ENCODE measurements at places on chromosomes 12 and 14.

DNA sequence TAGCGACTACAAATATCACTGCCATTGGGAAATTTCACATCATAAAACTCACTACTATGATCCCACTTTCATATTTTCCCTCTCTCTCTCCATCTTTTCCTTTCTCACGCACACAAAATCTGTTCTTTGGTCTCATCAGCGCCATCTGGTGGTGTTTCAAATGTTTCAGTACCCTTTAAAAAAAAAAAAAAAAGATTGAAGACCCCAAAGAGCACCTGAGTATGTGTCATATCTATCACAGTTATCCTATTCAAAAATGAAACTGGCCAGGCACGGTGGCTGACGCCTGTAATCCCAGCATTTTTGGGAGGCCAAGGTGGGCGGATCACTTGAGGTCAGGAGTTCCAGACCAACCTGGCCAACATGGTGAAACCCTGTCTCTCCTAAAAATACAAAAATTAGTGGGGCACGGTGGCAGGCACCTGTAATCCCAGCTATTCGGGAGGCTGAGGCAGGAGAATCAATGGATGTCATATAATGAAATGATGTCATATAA is 72.4 kb downstream of the TTC9 start:
- DNase-seq = peak; percentile 40

- DNase-seq = peak; percentile 6
These were observed 5.5 kb downstream of the TMEM52B start for GRCh38 chr12:10184261-10184843.

DNA sequence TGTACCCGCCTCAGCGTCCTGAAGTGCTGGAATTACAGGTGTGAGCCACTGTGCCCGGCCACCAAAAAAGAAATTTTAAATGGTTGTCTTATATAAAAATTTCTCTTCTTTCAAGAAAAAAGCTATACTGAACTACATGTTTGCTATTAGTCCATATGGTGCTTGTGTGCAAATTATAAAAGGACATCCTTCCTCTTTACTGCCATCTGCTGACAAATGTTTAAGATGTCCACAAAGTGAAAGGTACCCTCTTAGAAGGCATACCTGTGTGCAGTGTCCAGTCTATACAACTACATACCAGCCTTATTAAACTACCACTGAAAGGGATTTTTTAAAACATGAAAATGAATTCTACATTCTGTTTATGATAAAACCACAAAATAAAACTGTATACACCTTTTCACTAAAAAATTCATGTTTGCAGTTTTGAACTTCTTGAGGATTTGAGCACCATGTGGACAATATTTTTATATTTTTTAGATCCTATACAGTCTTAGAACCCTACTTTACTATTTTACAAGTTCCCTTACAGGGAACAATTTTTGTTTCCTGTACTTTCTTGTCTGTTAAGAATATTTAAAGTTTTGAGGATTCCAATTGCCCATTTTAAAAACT is 32.8 kb upstream of the TOMM20L start:
- peak; percentile 43 for DNase-seq

DNA sequence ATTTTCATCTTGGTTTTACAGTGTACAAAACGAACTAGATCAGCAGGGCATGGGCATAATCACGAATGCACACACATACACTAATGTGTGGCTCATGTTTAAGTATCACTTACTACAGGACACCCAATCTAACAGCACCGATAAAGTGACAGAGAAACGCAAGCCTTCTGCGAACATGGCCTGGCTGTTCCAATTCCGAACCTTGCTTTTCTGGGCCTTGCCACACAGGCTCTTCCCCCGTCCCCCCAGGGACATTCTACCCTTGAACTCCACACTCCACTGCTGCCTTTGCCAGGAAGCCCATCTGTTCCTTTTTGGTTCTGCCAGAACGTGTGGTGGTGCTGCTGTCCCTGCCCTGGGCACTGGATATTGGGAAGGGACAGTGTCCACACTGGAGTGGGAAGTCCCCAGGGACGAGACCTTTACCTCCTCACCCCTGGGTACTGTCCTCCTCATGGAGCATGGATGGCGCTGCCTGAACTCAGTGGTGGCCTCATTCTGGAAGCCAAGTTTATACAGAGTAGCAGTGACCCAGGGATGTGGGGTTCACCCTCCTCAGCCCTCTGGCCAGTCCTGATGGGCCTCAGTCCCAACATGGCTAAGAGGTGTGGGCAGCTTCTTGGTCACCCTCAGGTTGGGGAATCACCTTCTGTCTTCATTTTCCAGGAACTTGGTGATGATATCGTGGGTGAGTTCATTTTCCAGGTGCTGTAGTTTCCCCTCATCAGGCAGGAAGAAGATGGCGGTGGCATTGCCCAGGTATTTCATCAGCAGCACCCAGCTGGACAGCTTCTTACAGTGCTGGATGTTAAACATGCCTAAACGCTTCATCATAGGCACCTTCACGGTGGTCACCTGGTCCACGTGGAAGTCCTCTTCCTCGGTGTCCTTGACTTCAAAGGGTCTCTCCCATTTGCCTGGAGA is 7.9 kb downstream of the SERPINA1 start:
- no peak for DNase-seq

- DNase-seq = no peak
These were observed 242.7 kb upstream of the E2F7 start for GRCh38 chr12:77308056-77308455.

DNA sequence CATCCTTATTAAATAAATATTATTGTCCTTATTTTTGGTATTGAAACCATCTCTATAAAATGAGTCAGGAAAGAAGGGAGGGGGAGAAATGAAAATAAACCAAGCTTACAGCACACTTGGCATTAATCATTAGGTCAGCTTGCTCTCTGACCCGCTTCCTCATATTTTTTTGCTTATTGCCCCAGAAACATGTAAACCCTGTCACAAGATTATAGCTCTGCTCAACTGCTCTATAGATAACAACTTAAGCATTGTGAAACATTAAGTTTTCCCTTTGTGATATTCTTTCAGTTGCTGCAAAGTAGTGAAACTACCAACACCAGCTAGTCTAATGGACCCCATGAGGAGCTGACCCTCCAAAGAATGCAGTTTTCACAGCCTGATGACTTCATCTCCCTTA is 819.5 kb downstream of the SLC16A7 start:
- no peak for DNase-seq

- DNase-seq = no peak
These were observed 2.4 kb upstream of the RARG start for GRCh38 chr12:53234271-53234914.

- no peak for DNase-seq
These were observed 142.0 kb downstream of the DUSP6 start for GRCh38 chr12:89210277-89210676.

GRCh38 chr12:113131556-113131955 is 4.0 kb downstream of the RASAL1 start:
- DNase-seq = no peak

DNA sequence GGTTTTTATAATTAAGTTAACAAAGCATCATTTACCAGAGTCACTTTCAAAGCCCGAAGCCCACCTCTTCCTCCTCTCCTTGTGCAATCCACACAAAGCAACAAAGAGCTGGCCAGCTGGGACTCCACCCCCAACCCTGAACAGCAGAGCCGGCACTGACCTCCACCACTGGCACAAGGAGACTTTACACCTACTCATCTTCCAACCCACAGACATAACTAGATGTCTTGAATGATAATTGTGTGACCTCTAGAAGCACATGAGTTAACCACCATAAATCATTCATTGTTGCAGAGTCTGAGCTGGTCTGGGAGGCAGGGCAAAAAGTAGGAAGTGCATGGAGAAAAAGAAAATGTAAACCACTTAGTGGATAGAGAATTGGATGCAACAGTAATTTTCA is 72.2 kb downstream of the ST8SIA1 start:
- DNase-seq = no peak

DNA sequence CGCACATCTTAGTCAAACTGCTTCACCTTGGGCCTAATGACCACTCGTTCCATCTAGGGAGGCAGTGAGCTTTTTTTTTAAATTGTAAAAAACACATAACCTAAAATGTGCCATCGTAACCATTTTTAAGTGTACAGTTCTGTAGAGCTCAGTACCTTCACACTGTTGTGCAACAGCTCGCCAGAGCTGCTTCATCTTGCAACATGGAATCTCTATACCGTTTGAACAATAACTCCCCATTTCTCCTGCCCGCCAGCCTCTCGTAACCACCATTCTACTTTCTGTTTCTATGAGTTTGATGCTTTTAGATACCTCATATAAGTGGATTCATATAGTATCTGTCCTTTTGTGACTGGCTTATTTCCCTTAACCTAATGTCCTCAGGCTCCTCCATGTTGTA is 196.2 kb downstream of the CHST11 start:
- DNase-seq = no peak

DNA sequence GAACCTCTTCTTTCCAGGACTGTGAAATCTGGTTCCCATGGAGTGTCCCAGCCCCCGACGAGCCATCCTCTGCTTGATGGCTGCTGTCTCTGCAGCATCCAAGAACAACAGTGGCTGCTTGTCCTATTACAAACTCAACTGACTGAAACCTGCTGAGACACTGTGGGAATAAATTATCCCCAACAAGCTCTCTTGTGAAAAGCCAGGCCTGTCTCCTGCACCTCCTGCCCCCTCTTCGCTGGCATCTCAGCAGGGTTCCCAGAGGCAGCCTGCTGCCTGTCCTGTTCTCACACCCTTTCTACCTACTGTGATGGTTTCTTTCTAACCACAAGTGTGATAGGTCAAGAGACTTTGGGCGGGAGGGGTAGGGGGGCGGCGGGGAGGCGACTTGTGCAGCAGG is 180.2 kb downstream of the TSPAN9 start:
- no peak for DNase-seq

DNA sequence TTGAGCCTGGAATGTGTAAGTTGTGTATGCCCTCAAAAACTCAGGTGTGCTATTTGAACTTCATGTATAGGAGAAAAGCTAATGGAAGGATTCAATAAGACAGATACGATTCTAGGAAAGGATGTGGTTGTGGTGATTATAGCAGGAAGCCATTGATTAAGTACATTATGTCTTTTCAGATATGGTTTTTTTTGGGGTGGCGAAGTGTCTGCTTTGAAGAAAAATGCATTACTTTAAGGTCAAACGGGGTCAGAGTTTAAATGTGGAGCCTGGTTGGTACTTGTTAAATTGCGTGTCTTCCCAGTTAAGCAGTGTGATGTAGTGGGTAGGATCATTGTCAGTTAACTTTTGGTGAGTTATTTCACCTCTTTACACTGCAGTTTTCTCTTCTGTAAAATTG is 13.0 kb upstream of the NUP107 start:
- DNase-seq = no peak

Data from Kasumi-1 (cell line).